GM12865 (cell line): ENCODE measurements at places on chromosomes 1 and 21.

DNA sequence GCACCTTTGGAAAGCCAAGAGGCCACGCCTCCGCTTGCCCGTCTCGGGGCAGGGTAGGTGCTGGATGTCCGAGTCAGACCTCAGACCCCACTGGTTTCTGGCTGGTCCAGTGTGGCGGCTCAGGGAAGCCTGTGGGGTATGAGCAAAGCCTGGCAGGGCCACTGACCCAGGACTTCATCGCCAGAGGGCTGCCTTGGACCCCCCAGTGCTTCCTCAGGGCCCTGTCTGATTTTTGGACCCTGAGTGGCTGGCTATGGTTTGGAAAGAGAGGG, 20.4 kb downstream of the LHX4 start:
- no peak for DNase-seq

DNA sequence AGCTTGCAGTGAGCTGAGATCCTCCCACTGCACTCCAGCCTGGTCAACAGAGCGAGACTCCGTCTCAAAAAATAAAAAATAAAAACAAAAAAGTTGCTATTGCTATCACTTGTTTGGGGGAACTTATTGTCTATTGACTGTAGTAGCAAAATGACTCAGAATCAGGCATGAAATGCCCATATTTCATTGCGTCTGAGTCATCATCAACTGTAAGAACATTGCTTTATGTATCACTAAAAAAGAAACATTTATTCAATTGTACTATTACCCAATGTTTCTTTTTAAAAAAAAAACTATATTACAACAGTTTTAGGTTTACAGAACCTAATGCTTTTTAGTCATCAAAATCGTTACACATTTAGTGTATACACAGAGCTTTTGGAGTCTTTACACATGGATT, 91.0 kb upstream of the FMN2 start:
- no peak for DNase-seq

- DNase-seq = peak; percentile 4
Observed at GRCh38 chr1:169217636-169218035, 111.1 kb downstream of the ATP1B1 start.

GRCh38 chr1:211529453-211529852, 37.5 kb upstream of the RD3 start:
- DNase-seq = no peak

DNA sequence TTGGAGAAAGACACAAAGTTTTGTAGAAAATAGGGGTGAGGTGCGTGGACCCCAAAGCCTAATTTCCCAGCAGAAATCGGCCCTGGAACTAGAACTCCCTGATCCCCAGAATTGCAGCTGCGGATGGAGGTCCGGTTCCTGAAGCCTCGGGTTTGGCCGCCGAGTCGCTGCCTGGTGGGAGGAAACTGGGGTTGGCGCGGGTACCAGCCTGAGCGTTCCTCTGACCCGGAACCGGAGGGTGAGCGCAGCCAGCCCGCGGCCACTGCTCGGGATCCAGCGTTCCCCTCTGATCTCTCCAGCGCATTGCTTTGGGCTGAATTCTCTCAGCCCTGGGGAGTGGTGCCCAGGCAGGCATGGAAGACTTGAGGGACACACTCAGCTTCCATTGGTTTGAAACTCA, 1.6 kb downstream of the ST6GALNAC5 start:
- no peak for DNase-seq

DNA sequence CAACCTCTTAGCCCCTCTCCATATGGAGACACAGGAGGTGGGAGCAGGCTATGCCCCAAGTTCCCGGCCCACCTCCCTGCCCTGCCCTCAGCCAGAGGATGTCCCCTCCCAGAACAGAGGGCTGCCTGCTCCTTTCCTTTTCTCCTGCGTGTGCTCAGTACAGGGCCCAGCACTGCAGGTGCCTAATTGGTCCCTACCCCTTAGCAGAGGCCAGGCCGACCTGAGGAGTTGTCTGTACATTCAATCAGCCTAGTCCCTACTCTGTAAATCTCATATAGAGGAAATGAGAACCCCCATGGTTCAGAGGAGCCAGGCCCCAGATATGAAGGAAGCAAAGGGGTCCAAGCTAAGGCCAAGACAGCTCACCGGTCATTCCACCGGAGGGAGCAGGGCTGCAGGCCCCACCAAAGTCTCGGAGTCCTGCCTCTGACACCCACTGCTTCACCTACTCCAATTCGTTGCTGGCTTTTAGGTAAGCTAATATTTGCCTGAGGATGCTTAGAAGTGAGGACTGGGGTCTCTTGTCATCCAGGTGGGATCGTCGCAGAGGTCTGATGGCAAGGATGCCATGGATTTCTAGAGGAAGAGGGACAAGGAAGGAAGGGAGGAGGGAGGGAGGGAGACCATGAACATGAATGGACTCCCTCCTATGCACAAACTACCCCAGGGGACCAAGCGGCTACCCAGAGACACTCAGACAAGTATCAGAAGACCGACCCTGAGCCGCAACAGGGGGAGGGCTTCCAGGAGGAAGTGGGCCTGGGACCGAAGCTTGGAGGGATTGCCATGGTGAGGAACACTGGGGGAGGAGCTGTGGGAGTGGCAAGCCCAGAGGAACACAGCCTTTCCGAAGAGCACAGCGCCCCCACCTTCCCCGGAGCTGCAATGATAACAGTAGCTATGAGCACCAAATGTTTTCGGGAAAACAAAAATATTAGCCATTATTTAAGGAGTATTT, 30.4 kb upstream of the FOXO6 start:
- no peak for DNase-seq

GRCh38 chr1:184002071-184002470, 35.5 kb downstream of the COLGALT2 start:
- DNase-seq = no peak

DNA sequence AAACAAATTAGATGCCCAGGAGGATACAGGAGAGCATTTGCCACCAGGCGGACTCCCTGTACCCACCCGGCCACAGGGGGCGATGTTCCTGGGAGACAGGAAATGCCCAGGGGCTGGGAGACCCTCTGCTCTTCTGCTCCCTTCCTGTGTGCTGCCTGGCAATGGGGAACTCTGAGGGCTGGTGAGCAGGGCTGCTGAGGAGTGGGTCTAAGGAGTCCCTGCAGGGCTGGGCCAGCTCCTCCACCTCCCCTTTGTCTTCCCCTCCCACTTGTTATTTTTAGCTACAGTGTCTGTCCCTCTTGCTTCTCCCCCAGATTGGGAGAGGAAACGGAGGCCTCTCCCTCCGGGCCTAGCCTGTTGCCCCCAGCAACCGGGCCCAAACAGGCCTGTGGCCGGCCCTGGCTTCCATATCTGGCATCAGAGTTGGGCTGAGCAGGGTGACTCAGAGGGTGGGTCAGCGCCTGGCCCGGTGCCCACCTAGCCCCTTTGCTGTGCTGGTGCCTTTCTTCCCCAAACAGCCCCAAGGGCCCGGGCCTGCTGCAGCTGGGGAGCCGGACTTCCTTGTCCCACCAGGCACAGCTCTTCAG, 11.6 kb downstream of the LMNA start:
- DNase-seq = peak; percentile 82

- no peak for DNase-seq
Observed at GRCh38 chr1:36913484-36914060, 120.7 kb downstream of the GRIK3 start.

GRCh38 chr1:60989749-60990713, 92.3 kb upstream of the NFIA start:
- no peak for DNase-seq

DNA sequence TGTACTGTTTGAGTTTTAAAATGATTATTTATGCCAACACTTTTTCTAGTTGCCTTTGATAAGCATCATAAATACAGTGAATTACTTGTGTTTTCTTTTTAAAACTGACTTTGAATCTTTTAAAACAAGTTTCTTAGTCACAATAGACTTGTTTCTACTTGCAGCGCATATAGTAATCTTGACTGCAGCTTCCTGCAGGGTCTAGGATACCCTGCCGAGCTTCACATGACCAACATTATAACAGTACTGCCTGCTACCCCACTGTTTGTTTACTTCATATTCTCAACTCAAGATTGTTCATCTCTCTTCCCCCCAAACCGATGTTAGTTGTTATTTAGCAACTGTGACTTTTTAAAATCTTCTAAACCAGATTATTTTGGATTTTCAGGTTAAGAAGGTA, 751.3 kb upstream of the NEGR1 start:
- DNase-seq = no peak

- DNase-seq = no peak
Observed at GRCh38 chr1:202323731-202324130, 18.0 kb downstream of the UBE2T start.

DNA sequence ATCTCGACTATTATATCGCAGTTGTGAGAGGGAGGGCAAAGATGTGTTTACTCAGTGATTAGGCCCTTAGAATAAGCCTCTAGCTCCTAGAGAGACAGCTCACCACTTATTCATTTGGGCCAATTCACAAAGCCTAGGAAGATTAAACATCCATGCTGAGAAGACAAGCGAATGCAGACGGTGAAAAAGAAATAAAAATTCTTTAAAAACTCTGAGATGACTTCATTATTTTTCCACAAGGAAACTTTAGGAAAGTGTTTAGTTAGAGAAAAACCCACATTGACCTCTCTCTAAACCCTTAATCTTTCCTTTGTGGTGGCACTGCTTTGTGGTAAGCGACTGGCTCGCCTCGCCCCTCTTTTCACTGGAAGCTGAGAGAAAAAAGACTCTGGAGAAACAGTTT, 146.8 kb upstream of the DMRTA2 start:
- DNase-seq = no peak

GRCh38 chr1:148333875-148334338, 149.2 kb downstream of the PPIAL4G start:
- no peak for DNase-seq

GRCh38 chr1:15574741-15575140, 10.1 kb downstream of the AGMAT start:
- DNase-seq = no peak

DNA sequence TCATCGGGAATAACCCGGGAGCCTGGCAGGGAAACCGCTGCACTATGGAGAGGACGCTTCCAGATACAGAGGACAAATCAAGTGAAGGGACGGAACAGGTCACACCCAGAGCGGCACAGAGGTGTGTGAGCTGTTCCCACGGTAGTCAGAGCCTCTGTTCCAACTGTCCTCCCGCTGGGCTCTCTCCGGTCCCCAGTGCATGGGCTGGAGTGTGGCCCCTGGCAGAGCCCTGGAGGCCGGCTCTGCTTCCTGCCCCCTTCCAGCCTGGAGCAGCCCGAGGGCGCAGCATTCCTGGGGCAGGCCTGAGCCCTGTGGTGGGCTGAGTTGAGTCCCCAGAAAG, 11.9 kb upstream of the ZBTB21 start:
- DNase-seq = no peak

DNA sequence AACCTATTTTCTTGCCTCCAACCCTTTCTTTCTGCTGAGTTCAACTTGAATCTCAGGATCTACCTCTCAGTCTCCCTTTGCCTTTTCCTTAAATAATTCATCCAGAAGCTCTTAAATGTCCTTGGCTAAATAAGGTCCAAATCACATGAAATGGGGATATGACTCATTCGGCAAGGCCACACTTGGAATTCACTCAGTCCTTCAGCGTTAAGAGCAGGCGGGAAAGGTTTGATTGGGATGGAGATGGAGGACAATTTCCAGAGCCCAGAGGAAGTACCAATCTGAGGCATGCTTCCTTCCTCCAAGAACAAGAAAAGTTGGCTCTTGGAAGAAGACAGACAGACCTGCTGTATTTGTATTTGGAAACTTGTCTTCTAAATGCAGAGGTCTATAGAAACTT, 128.5 kb downstream of the PROX1 start:
- DNase-seq = no peak

GRCh38 chr1:219391297-219391696, 217.6 kb downstream of the LYPLAL1 start:
- DNase-seq = peak; percentile 53

- DNase-seq = no peak
Observed at GRCh38 chr1:90308421-90308820, 313.5 kb downstream of the ZNF326 start.

DNA sequence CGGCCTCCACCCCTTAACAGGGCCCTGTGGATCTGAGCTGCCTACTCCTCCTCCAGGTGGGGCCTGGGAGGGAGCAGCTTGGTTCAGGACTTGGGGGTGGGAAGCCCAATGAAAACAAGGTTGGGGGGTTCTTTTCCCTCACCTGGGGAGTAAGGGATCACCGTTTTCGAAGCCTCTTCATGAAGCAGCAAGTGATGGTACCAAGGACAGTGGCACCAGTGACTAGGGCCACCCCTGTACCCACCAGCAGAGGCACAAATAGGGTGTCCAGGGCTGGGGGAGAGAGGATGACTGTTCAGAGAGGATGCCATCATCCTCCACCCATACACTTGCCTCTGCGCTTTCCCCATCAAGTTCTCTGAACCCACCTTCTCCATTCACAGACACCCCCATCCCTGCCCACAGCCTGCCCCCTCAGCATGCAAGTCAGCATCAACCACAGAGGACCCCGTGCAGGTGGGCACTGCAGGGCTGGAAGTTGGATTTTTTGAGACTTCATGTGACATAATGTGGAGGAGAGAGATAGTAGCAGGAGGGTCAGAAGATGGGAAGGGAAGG, 6.7 kb downstream of the IGSF8 start:
- DNase-seq = no peak

DNA sequence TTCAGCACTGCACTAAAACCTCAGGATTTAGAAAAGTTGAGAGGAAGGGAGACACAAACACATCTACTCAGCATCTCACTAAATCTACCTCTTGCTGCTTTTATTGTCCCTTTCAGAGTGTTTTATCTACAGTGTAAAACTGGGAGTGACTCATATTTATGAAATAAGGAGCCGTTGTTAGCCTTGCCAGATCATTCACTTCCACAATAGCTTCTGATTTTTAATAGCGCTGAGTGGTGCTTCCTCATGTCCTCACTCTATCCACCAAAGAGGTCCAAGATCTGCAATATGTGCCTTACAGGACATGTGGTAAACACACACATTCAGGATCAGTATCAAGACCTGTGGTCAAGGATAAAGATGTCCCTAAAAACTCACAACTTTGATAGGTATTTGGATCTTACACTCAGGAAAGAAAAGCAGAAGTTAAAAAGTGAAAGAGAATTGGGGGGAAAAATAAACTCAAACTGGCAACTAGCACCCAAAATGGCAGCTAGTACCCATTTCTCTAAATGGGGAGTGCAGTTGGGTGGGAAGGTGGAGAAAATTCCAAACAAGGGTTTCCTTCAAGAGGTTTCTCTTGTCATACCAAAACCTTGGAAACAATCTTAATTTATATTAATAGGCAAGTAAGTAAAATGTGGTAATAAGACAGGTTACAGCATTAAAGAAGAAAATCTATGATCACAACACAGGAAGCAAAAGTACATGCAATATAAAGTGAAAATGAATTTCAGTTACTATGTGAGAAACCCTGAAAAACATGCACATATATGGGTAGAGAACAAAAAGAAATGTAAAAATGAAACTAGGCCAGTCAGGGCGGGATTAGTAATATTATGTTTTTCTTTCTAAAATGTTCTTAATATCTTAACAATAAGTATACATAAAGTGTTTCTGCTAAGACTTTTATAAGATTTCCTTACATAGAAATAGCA, 15.9 kb downstream of the DUSP10 start:
- DNase-seq = peak; percentile 68

- DNase-seq = no peak
Observed at GRCh38 chr1:222823695-222824094, 8.9 kb downstream of the DISP1 start.

DNA sequence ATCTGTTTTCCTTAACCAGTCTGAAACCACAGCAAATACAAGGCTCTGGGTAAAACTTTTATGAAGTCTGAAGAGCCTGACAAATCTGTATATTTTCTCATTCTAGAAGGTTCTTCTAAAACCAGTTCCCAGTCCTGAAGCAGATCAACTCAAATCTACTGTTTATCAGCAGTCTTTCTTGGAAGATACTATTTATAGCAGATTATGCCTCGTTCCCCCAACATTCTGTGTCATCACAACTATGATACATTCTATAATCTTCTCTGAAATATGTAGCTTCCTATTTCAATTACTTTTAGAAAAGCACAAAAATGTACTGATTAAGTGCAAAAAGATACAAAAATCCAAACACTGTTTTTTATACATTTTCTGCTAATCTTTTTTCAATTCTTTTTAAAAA, 67.5 kb downstream of the NIBAN1 start:
- DNase-seq = no peak
